ENCODE measurements at places on chromosomes 2 and 18. TPM values are rescaled to one million over a fixed set of nuclear protein-coding genes. Genes with fewer than 3 reads are reported as not detected.

DNA sequence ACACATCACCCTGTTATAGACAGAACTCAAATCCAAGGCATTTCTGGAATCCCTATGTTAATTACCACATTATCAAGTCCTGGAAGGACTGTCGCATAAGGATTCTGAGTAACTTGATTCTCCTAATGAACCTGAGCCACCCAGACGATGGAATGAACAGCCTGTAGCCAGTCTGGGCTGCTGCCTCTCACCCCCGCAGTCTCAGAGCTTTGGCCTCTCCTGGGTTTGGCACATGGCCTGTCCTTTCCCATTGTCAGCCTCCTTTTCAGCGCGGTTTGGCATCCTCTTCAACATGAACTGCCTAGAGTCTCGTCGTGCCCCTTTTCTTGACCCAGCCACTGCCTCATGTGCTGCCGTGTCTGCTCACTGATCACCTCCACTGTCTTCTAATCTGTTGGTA is 147.6 kb downstream of the SLC8A1 start:
- no peaks in the 10 kb centered on the region for H3K4me1 ChIP-seq
- DNase-seq: no peak
- H3K36me3 ChIP-seq: no peaks in the 10 kb centered on the region
- H3K27me3 ChIP-seq: no peaks in the 10 kb centered on the region
- no peak overlapping the region for H3K4me3 ChIP-seq

- no peaks in the 10 kb centered on the region for H3K27me3 ChIP-seq
- DNase-seq: no peak
- H3K4me1 ChIP-seq: peaks cover 21% of the 10 kb centered on the region
- no peak overlapping the region for H3K4me3 ChIP-seq
Observed at GRCh38 chr18:73717570-73717969, 430.1 kb downstream of the FBXO15 start.

- no peak overlapping the region for H3K4me3 ChIP-seq
- H3K27me3 ChIP-seq: no peaks in the 10 kb centered on the region
- H3K27ac ChIP-seq: no peak overlapping the region
- no peak for DNase-seq
- no peaks in the 10 kb centered on the region for H3K4me1 ChIP-seq
- peaks cover 25% of the 10 kb centered on the region for H3K36me3 ChIP-seq
Observed at GRCh38 chr18:77003316-77003715, 129.3 kb downstream of the MBP start.

DNA sequence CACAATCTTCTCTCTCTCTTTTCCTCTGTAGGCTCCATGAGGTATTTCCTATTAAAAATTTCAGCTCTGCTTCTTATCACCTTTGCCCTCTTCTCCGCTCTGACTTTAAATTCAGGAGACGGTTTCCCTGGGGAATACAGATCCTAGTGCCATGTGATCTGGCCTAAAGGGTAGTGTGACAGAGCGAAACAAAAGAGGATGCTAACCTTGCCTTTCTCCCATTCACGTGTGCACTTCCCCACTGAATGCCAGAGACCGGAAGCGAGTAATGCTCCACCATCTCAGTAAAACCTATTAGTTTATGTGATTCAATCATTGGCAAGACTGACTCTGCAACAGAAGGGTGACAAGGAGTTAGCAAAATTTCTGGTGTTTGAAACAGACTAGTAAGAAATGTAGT is 358.3 kb downstream of the ZNF521 start:
- no peak overlapping the region for H3K27ac ChIP-seq
- DNase-seq: no peak
- H3K27me3 ChIP-seq: peaks cover 21% of the 10 kb centered on the region
- no peak overlapping the region for H3K4me3 ChIP-seq
- H3K36me3 ChIP-seq: no peaks in the 10 kb centered on the region

GRCh38 chr2:72349016-72349415 is 201.4 kb upstream of the CYP26B1 start:
- no peak overlapping the region for H3K4me3 ChIP-seq
- no peak for DNase-seq
- no peaks in the 10 kb centered on the region for H3K36me3 ChIP-seq

DNA sequence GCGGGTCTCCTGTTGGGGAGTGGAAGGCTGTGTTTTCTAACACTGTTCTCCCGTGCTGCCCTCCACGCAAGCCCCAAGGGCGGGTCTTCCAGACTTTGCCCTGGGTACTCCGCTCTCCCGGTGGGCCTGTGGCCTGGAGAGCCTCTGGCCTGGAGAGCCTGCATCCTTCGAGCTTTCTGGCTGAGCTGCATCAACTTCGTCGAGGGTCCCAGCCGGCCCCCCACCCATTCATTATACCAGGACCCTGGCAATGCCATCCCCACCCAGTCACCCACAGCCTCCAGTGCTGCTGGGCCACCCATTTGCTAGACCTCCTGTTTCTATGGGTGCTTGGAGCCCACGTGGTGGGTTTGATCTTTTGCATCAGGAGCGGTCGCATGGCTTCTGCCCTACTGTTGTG is 102.2 kb downstream of the PTGR3 start:
- H3K4me1 ChIP-seq: no peaks in the 10 kb centered on the region
- peaks cover 52% of the 10 kb centered on the region for H3K27me3 ChIP-seq
- no peak for DNase-seq
- H3K27ac ChIP-seq: no peak overlapping the region

DNA sequence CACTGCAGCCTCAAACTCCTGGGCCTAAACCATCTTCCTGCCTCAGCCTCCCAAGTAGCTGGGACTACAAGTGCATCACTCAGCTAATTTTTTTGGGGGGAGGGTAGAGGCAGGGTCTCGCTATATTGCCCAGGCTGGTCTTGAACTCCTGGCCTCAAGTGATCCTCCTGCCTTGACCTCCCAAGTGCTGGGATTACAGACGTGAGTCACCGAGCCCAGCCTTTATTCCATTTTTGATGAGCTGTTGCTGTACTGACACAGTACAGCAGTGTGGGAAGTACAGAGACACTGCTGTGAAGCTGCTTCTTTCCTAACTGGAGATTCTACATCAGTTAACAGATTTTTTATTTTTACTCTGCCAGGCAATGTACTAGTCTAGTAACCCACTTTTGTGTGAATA is 18.8 kb downstream of the PTRHD1 start:
- H3K4me1 ChIP-seq: no peaks in the 10 kb centered on the region
- no peak overlapping the region for H3K4me3 ChIP-seq
- no peaks in the 10 kb centered on the region for H3K27me3 ChIP-seq
- DNase-seq: no peak
- no peaks in the 10 kb centered on the region for H3K36me3 ChIP-seq

DNA sequence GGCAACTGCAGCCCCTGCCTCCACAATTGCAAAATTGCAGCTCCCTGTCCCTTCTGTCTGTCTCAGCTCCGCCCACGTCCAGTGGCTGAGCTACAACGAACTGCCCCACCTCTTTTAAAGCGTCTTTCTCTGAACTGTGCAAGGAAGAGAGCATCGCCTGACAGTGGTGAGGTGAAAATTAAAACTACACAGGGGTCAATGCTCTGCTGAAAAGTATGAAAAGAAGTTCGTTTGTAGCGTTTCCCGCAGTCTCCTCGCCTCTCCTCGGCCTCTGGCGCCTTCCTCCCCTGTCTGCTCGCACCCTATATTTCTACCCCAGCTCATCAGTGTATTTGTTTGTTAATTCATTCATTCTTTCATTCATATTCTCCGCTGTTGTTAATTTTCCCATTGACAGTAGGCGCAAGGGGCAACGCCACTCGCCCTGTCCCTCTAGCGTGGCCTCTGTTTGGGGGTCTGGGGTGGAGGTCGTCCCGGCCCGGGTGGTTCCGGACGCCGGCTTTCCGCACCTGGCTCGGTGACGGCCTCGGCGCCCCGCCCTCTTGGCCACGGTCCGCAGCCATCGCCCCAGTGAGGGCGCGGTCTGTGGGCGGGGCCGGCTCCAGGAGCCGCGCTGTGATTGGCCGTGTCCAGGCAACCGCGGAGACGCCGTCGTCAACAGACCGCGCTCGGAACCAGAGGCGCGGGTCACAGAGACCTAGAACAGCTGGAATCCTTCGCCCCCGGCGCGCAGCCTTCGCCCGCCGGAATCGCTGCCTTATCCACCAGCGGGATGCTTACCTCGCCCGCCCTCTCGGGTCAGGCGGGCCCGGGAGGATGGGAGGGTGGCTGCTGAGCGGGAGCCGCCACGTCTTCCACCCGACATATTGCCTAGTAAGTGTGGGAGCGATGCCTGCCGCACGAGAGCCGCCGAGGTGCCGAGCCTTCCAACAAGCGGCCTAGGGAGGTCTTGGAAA is at the start of gene VWA3B:
Gene VWA3B (plus strand): TSS at position 677 of the 956 bp plus-strand sequence. CDS start 5,926 bp downstream, outside the sequence.
- H3K27ac ChIP-seq: peak within 1 kb of the TSS; percentile 28
- H3K4me3 ChIP-seq: peak within 1 kb of the TSS; percentile 97
- H3K27me3 ChIP-seq: peaks cover 40% of the 10 kb centered on the region
- peaks cover 17% of the 10 kb centered on the region for H3K4me1 ChIP-seq

DNA sequence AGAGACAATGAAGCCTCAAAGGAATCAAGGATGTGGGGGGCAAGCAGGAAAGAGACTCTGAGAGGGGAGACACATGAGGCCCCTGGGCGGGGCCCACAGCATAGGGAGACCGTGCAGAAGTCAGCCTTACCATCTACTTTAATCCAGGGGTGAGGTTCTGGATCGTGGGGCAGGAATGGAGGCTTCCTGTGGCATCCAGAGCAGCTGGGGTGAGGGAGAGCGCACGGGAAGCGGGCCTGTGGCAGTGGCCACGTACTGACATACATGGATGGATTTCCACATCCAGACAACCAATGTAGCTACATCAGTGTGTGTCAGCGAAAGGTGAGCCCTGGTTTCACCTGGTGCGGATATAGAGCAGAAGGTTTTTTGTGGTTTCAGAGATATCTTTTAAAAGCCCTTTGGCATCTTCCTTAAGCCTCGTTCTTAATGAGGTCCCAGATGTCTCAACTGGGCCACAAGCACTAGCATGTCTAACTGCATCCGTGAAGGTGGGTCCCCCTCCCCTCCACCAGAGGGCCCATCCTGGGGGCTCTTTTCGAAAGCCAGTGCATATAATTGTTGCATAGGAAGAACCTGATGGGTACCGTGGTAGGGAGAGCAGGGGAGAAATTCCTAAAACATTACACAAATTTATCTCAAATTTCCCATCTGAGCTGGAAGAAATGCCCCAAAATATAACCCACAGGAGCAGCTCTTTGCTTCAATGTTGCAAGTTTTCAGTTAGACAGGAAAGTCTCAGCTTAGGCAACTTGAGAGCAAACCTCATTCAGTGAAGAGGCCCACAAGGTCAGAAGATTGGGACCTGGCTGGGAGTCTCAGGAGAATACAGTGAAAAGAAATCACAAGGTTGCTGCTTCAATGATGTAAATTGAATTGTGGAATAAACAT is 90.9 kb downstream of the SP3 start:
- H3K4me1 ChIP-seq: peaks cover 13% of the 10 kb centered on the region
- no peak overlapping the region for H3K27ac ChIP-seq
- no peak overlapping the region for H3K4me3 ChIP-seq
- H3K36me3 ChIP-seq: no peaks in the 10 kb centered on the region

Gene CELF4
- total RNA-seq: 7.8 TPM

Gene PTMA
- 1,239 TPM for total RNA-seq

Gene GPR45
- not detected for total RNA-seq

Gene HOXD9
- not detected for total RNA-seq

Gene RAX
- total RNA-seq: not detected

Gene GAD1
- 11.2 TPM for total RNA-seq

Gene DPY30
- total RNA-seq: 117 TPM

Gene TMEM163
- 3.5 TPM for total RNA-seq

Gene CFC1
- total RNA-seq: not detected

Gene MGAT4A
- total RNA-seq: 21.8 TPM

Measured in Calu3 (cell line).